Activated CD4-positive, alpha-beta T cell treated with anti-CD3 and anti-CD28 coated beads for 4 hours (primary cell): ENCODE measurements at places on chromosomes 12 and 14.

DNA sequence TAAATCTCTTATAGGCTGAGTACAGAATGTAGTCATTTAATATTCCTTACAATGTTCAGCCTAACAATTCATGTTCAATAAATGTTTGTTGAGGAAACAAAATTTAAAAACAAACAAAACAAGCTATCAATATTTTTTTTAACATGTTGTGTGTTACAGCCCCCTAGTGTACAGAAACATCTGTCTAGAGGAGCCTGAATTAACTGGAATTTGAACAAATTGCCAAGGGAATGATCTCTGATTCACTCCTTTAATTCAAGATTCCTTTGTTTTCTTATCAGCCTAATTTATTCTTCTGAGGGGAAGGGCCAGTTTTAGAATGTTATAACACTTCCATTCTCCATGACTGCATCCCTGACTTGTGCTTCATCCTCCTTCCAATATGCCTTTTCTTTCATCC is 127.2 kb downstream of the CMAS start:
- no peak for DNase-seq

DNA sequence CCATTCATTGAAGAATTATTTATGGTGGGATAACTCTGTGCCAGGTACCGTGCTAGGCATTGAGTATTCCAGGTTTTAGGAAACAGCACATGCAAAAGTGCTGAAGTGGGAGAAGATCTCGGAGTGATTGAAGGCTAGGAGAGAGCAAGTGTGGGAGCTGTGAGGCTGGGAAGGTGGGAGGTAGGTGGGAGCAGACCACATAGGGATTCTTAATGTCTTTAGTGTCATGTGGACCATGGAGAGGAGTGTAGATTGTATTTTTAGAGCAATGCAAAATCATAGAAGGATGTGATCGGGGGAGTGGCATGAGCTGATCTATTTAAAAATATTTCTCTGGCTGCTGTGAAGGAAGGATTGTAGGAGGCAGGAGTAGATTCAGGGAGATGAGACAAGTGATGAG is 5.4 kb downstream of the PTPN11 start:
- DNase-seq = no peak

DNA sequence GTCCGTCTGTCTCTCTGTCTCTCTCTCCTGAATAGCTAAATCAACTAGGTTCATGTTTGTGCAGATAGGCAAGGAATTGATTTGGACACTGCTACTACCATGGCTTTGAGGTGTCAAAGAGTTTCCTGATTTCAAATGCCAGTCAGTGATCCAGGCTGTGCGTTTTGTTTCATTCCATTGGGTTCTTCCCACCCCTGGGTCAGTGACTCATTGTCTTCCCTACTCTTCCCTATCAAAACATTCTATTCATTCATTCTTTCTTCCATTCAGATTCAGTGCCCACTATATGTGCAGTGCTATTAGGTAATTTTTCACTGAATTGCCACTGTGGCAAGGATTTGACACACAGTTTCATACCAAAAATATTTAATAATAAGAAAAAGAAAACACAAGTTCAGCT is 50.4 kb downstream of the RPH3A start:
- DNase-seq = no peak

- DNase-seq = no peak
Measured at GRCh38 chr12:123696646-123697045, 15.5 kb upstream of the ATP6V0A2 start.

DNA sequence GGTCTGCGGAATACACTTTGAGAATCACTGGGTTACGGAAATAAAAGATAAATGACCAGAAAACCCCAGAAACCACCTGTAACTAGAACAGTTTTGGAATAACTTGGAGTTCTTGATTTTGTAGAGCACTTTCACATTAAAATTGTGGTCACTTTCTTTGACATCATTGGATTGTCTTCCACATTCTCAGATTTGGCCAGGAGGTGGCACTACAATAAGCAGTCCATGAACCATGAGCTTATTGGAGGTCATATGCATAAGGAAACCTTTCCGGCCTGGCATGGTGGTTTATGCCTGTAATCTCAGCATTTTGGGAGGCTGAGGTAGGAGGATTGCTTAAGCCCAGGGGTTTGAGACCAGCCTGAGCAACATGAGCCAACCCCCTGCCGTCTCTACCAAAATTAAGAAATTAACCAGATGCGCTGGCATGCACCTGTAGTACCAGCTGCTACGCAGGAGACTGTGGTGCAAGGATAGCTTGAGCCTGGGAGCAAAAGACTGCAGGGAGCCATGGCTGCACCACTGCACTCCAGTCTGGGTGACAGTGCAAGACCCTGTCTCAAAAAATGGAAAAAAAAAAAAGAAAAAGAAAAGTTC is 107.7 kb upstream of the CAND1 start:
- peak; percentile 36 for DNase-seq
